ENCODE measurements at places on chromosomes 3 and 15.

DNA sequence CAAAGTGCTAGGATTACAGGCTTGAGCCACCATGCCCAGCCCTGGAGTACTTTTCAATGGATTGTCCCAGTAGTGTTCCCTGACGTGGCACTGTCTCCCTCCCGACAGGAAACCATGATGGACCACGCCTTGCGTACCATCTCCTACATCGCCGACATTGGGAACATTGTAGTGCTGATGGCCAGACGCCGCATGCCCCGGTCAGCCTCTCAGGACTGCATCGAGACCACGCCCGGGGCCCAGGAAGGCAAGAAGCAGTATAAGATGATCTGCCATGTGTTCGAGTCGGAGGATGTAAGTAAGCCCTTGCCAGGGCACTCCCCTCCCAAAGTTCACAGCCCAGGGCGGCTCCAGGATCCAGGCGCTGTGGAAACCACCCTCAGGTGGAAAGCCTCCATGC lies 168.1 kb downstream of the NSMCE3 start:
- DNase-seq, result no peak

GRCh38 chr3:50516440-50516871 lies 13.0 kb upstream of the CACNA2D2 start:
- DNase-seq, result no peak

DNA sequence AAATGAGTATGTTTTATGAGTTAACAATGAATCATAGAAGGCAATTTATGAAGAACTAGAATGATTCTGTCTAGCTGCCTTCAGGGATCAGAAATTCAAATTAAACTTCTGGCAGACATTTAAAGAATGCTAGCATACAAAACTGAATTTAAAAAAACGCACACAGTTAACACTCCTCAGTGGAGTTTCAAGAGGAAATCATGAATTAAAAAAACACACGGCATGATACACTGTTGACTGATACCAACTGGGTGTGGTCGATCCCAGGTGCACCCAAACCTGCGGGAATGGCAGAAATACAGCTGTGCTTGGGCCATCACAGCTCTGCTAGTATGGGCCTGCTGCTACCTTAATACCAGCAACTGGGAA lies 526.0 kb downstream of the FOXP1 start:
- no peak for DNase-seq

- DNase-seq, result no peak
Observed at GRCh38 chr15:25333049-25333448, 105.8 kb downstream of the UBE3A start.

- DNase-seq, result no peak
Observed at GRCh38 chr3:192054881-192055280, 593.9 kb downstream of the PYDC2 start.

GRCh38 chr15:40995656-40996055 lies 42.4 kb downstream of the CHAC1 start:
- DNase-seq, result no peak

DNA sequence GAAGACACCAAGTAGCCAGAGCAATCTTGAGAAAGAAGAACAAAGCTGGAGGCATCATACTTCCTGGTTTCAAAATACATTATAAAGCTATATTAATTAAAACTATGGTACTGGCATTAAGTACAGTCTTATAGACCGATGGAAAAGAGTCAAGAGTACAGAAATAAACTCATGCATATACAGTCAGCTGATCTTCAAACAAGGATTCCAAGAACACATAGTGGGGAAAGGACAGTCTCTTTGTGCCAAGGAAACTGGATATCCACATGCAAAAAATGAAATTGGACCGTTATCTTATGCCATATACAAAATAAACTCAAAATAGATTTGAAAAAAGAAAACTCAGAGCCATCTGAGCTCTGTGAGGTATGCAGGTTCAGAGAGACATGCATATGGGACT lies 57.4 kb downstream of the SERP1 start:
- DNase-seq, result no peak

- no peak for DNase-seq
Observed at GRCh38 chr3:42491881-42492507, 10.4 kb upstream of the VIPR1 start.

- DNase-seq, result no peak
Observed at GRCh38 chr3:79957066-79957465, 189.3 kb upstream of the ROBO1 start.

GRCh38 chr3:29011966-29012365 lies 268.9 kb upstream of the RBMS3 start:
- no peak for DNase-seq

DNA sequence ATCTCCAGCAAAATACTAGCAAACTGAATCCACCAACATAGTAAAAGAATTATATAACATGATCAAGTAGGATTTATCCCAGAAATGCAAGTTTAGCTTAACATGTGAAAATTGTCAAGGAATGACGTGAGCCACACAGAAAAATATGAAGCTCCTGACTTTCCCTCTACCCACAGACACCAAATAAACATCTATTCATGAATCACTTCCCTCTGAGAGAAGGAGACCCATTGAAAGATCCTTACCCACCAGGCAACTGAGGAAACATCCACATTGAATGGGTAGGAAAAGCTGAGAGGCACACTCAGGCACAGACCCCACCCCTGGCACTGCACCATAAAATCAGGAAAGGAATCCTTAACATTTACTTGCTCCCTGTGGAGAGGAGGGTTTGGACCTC lies 102.2 kb upstream of the MANF start:
- no peak for DNase-seq

GRCh38 chr15:68821841-68822381 lies 1.2 kb upstream of the ANP32A start:
- no peak for DNase-seq

- DNase-seq, result no peak
Observed at GRCh38 chr3:190721330-190721729, 141.2 kb downstream of the GMNC start.

DNA sequence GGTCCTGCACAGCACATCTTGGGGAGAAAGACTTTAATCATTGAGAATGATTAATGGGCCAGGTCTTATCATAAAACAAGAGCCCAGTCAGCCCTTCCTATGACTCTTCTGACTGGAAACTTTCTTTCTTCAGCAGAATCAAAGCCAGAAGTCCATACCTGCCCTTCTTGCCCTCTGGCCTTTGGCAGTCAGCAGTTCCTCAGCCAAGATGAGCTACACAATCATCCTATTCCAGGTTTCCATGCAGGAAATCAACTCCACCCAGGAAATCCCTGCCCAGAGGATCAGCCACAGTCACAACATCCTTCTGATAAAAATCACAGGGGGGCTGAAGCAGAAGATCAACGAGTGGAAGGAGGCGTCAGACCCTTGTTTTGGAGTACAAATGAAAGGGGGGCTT lies 26.9 kb downstream of the ZNF589 start:
- no peak for DNase-seq

DNA sequence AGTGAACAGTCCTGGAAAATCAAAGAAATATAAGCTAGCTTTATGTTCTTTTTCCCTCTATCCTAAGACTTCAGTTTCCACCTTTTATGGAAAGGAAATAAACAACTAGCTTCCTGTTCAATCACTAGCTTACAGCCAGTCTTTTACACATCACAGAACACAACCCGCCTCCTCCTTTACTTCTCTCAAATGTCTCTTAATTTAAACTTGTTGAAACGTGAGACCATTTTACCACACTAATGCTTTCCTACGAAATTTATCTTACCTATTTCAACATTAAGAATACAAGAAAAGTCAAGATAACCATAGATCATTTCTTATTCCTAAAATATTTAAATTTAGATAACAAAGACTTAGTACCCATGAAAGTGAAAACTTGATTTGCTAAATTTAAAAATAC lies 6.2 kb downstream of the PRTG start:
- no peak for DNase-seq

- no peak for DNase-seq
Observed at GRCh38 chr3:111794711-111795110, 64.4 kb upstream of the PHLDB2 start.

GRCh38 chr3:16439163-16439847 lies 74.2 kb downstream of the RFTN1 start:
- DNase-seq, result no peak

- no peak for DNase-seq
Observed at GRCh38 chr3:27147215-27147614, 222.0 kb downstream of the NEK10 start.

- DNase-seq, result no peak
Observed at GRCh38 chr3:158732856-158733200, 571 bp upstream of the RARRES1 start.

DNA sequence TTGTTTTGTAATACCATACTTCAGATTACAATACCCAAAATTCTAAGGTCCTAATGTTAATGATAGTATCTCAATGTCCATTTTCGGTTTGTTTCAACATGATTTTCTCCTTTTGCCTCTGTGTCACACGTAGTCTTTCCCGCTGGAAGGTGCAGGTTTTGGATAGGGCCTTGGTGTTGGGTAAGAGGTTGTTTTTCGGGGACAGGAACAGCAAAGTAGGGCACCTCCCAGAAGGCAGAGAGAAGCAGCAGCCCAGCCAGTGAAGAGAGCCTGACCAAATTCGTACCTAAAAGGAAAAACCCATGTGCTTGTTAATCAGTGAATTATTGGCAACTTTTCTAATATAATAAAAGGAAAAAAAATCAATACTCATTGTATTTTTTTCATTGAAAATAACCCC lies 14.1 kb downstream of the CLDN1 start:
- no peak for DNase-seq

- no peak for DNase-seq
Observed at GRCh38 chr15:50993598-50993997, 85.1 kb downstream of the AP4E1 start.

- no peak for DNase-seq
Observed at GRCh38 chr15:39198044-39199000, 382.6 kb upstream of the THBS1 start.

DNA sequence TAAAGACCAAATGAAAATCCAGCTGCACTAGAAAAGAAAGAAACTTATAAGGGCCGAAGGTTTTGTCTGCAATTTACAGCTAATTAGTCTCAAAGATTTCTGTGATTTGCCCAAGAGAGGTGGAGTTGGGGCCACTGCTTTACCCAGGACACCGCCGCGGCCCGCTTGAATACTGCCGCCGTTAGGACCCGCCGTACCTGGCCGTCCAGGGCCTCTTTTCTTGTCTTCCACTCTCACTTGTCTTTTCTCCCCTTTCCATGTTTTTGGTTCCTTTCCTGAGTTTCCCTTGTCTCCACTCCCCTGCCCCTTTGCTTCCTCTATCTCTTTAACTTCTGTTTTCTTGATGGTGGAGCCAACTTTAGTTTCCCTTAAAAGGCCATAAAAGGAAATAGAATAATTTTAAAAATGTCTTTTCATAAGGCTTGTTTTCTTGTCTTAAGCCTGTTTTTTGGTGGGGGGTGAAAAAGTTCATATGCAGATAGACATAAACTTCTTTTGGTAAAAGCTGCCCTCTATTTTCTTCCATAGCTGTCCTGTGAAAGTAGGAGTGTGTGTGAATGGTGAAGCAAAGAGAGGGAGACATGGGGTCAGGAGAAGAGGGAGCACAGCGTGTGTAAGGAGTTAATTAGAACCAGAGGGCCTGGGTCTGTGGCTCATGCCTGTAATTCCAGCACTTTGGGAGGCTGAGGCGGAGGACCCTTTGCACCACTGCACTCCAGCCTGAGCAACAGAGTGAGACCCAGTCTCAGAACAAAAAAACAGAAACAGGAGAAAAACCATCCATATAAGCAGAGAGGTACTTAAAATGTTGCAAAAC lies 16.0 kb upstream of the CCNL1 start:
- DNase-seq, result no peak

DNA sequence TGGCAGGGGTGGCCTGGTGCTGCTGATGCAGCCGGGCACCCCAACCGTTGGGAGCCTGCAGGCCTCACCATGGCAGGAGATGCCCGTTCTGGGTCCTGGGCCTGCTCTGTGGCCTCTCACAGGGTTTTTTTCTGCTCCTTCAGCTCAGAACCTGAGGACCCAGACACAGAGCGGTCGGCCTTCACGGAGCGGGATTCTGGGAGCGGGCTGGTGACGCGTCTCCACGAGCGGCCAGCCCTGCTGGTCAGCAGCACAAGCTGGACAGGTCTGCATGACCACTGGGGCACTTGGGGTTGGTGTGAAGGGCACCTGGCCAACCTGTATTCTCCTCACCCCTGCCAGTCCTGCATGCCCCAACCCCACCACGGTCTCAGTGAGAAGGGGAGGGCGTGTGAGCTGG lies 10.3 kb downstream of the ALG1L2 start:
- DNase-seq, result no peak

DNA sequence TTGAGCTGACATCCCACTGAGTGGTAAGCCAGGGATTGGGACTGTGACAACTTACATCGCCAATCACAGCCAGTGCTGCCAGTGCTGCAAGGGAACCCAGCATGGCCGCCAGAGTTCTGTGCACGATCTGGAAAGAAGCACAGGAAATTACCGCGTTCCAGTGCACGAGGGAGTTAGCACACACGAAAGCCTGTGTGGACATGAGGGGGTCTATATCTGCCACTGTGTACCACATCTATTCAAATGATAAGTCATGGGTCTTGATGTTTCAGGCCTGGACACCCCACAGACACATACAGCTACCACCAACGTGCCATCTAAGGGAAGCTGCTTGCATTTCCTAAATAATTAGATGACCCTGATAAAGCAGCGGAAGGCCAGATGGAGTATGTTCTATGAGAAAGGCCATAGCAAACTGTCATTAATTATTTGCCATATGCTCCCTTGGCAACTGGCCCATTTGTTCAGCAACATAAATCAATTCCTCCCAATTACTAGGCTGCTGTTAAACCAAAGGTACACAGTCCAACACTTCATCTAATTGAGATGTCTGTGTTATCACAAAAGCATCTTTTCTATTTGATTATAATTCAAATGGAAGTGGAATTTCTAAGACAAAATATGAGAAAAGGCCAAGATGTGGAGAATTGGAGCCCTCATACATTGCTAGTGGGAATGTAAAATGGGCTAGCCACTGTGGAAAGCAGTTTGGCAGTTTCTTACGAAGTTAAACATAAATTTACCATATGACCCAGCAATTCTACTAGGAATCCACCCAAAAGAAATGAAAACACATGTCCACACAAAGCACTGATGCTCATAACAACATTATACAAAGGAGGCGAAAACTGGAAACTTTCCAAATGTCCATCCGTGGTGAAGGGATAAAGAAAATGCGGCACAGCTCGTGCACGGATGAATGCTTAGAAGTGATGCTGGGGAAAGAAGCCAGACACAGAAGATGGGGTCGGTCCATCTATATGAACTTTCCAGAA lies 108.3 kb downstream of the OCA2 start:
- DNase-seq, result no peak

GRCh38 chr3:189233225-189233858 lies 61.6 kb downstream of the TPRG1 start:
- DNase-seq, result no peak

DNA sequence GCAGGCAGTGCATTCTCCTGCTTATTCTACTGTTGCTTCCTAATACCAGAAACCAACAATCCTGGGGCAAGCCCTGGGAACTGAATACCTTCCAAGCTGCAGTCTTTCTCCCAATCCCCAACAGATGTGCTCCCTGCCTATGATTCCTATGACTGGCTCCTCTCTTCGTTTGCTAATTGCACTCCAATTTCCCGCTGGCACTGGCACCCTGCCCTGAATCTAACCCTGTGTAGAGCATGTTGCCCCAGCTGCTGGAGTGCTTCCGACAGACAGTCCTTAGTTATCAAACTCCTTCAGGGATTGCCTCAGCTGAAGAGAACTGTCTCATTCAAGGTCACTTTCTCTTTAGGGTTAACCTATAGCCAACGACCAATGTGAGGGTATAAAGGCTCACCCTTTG lies 214.1 kb downstream of the NECTIN3 start:
- DNase-seq, result no peak

GRCh38 chr3:143348486-143349327 lies 229.1 kb downstream of the CHST2 start:
- no peak for DNase-seq
